ENCODE measurements at places on chromosomes 3 and 15.

DNA sequence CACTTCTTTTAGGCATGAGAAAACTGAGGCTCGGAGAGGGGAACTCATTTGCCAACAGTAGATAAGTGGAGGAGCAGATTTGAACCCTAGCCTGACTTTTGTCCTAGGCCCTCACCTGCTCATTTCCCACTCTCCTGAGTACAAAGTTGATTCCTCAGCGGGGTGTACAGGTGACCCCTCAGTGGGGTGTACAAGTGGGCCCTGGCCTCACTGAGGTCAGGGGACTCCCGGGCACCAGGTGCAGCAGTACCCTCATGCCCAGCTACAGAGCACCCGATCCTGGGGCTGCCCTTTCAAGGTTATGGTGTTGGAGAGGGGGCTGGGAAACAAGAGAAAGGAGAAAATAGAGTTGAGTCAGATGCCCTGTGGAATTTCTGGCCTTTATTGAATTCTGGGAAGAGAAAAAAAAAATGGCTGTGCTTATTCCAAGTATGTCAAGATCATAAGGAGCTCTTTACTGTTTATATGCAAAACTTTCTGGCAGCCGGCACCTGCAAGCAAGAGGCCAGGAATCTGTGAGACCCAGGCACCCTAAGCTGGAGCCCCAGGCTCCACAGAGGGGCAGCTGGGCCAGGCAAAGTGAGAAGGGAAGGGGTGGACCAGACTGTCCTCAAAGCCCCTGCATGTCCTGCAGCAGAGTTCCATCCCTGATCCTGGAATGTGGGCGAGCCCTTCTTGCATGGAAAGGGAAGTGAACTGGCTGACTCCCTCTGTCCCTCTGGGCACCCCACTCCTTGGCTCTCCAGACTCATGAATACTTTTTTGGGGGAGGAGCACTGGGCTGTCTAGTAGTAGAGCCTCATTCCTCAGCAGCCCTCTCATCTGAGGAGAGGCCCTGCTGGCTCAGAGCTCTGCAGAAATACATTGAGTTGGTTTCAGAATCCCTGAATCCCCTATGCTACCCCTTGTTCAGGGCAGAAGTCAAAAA is 43.1 kb downstream of the AMOTL2 start:
- DNase-seq: no peak

DNA sequence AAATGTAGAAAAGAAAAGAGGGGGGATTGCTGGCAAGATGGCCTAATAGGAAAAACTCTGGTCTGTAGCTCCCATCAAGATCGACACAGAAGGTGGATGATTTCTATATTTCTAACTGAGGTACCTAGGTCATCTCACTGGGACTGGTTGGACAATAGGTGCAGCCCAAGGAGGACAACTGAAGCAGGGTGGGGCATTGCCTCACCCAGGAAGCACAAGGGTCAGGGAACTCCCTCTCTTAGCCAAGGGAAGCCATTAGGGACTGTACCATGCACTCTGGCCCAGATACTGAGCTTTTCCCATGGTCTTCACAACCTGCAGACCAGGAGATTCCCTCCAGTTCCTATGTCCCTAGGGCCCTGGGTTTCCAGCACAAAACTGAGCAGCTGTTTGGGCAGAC is 22.6 kb upstream of the IGSF10 start:
- DNase-seq: no peak

DNA sequence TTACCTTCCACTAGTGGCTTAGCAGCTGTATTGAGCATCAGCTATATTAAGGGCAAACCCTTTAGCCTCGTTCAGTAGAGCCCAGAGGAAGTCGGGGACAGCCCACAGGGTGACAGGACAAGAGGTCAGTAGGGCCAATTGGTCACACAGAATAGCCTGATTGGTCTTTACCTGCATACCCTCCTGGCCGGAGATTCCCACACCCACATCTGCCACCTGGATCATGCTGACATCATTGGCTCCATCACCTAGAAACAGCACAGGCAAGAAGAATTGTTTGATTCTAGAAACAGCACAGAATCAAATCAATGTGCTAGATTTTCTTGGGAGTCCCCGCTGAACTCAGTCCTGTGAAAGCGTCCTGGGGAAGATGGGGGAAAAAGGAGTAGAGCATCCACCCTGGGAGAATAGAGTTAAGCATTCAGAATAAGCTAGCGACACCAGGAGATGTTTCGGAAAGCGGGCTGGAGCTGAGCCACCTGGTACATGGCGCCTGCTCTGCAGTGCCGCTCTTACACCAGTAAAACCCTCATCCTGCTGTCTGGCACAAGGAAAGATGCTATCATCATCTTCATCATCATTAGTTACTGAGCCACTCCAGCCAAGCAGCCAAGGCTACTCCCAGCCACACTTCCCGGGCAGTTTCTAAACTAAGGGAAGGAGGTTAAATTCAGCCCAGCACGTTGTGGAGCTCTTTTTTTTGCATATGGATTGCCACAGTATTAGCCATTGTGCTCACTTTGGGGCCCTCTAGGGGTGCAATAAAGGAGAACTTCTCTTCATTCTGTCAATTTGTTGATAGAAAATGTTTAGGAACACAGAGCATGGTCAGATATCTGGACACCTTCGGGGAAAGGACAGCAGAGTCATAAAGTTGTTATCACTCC is 171.3 kb downstream of the ATP10A start:
- DNase-seq: peak; percentile 6

- no peak for DNase-seq
Measured at GRCh38 chr3:178455226-178455625, 81.0 kb upstream of the KCNMB2 start.

DNA sequence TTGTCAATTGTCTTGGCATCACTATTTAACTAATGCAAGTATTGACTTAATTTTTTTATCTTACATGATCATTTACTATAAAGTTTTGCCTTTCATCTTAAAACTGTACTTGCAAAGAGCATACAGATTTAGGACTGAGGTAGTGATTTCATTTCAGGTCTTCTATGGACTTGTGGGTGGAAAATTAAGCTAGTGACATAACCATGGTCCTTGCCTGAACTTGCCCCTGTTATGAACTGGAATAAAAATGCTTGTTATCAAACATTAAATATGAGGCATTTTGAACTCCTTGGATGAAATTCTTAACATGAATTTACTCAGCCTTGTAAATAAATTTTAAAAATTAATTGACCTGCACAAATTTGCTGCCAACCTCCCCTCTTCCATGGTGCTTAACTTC is 712.0 kb downstream of the NAALADL2 start:
- DNase-seq: no peak

DNA sequence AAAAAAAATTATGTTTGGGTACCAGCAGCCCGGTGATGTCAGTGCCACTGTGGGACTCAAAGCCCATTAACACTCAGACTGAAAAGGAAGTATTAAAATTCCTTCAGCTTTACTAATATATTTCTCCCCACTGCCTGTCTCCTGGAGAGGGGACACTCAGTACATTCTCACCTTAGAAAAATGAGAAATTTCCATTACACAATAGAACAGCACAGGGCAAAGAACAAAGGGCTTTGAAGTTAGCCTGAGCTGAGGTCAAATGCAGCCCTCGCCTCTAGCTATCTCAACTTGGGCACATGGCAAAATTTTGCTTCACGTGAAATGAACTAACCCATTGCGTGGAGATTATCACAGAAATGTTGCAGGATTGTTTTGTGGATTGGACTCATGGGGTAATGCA is 80.8 kb downstream of the RARB start:
- no peak for DNase-seq

GRCh38 chr3:119145500-119146167 is at the start of gene TEX55:
Gene TEX55 (plus strand): TSS chr3:119146165. CDS start chr3:119146190, 25 bp downstream.
- peak; percentile 68 for DNase-seq

- peak; percentile 62 for DNase-seq
Measured at GRCh38 chr15:45187894-45188830, at the start of gene SHF. Gene SHF (minus strand): TSS chr15:45187966. CDS start chr15:45187951, 15 bp downstream.

- DNase-seq: no peak
Measured at GRCh38 chr3:129547241-129547640, 4.3 kb downstream of the H1-8 start.

- no peak for DNase-seq
Measured at GRCh38 chr3:131233900-131234668, 147.5 kb upstream of the NUDT16 start.

Measured in NCI-H1092 treated with DMSO at 0.1 percent for 48 hours (cell line).